Progenitor cell of endocrine pancreas (in vitro differentiated cells): ENCODE measurements at places on chromosomes 7 and 10. TPM values are rescaled to one million over a fixed set of nuclear protein-coding genes. Genes with fewer than 3 reads are reported as not detected.

NPFFR1 gene
- total RNA-seq, result not detected in 2 replicates

ACSM6 gene
- not detected in 2 replicates for total RNA-seq

ADRA2A gene
- total RNA-seq, result 13.1 and 13.6 TPM in 2 replicates

- no peaks in the 10 kb centered on the region for H3K27me3 ChIP-seq
- H3K4me3 ChIP-seq, result no peak overlapping the region
- H3K4me1 ChIP-seq, result no peaks in the 10 kb centered on the region
- no peak for DNase-seq
- H3K27ac ChIP-seq, result no peak overlapping the region
- no peaks in the 10 kb centered on the region for H3K36me3 ChIP-seq
These were observed 265.2 kb downstream of the PCLO start for GRCh38 chr7:82897500-82897899.

- H3K27me3 ChIP-seq, result no peaks in the 10 kb centered on the region
- H3K36me3 ChIP-seq, result no peaks in the 10 kb centered on the region
- no peak overlapping the region for H3K4me3 ChIP-seq
- DNase-seq, result no peak
- H3K4me1 ChIP-seq, result peaks cover under 1% of the 10 kb centered on the region
- no peak overlapping the region for H3K27ac ChIP-seq
These were observed 10.0 kb upstream of the SERPINE1 start for GRCh38 chr7:101116898-101117297.

DNA sequence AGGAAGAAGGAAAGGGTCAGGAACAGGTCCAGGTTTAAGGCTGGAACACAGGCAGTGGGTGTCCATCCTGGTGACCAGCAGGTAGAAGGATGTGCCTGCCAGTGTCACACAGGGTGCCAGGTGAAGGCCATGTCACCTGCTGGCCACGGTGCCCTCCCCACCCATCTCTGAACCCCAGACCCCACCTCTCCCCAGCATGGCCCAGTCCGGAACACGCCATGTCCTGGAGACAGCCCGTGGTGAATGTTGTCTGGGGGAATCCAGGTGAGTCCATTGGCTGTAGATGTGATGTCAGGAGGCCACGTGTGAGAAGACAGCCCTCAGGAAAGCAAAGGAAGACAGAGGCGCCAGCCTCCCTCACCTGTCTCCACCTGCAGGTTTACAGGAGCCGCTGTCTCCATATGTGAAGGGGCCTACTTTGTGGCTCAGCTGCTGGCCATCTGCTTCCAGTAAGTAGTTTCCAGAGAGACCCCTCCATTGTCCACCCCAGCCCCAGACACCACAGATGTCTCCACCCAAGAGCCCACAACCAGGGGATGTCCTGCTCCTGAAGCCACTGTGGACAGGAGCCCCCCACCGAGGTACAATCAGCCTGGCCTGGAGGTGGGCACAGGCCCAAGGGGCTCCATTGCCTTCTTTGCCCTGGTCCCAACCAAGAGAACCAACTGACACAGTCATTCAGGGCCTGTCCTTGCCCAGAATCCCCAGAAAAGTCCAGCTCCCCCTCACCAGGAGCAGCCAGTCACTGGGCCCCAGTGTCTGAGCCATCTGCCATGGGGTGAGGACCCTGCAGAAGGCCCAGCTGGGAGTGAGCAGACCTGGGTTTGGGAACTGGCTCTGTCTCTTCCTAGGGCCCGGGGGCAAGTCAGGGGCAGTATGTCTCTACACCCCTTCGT is 20.7 kb downstream of the TMEM72 start:
- no peak overlapping the region for H3K4me3 ChIP-seq
- DNase-seq, result no peak
- no peaks in the 10 kb centered on the region for H3K36me3 ChIP-seq
- peaks cover 6% of the 10 kb centered on the region for H3K4me1 ChIP-seq
- peaks cover 20% of the 10 kb centered on the region for H3K27me3 ChIP-seq

- peak; percentile 26 for DNase-seq
- no peaks in the 10 kb centered on the region for H3K36me3 ChIP-seq
- H3K4me1 ChIP-seq, result peaks cover 9% of the 10 kb centered on the region
- no peak overlapping the region for H3K27ac ChIP-seq
These were observed 87.1 kb downstream of the SLC16A9 start for GRCh38 chr10:59622320-59623132.

- no peak for DNase-seq
- peaks cover 4% of the 10 kb centered on the region for H3K4me1 ChIP-seq
- no peaks in the 10 kb centered on the region for H3K27me3 ChIP-seq
- H3K27ac ChIP-seq, result no peak overlapping the region
- H3K4me3 ChIP-seq, result no peak overlapping the region
These were observed 186.4 kb downstream of the KIF20B start for GRCh38 chr10:89887830-89888229.
